ENCODE measurements at places on chromosomes 5 and 9. TPM values are rescaled to one million over a fixed set of nuclear protein-coding genes. Genes with fewer than 3 reads are reported as not detected.

CENPK gene
- 35.5 TPM for total RNA-seq

C1QTNF3 gene
- not detected for total RNA-seq

LCN9 gene
- not detected for total RNA-seq

NFIB gene
- 9.9 TPM for total RNA-seq

EPB41L4B gene
- total RNA-seq, result 9.5 TPM

LHX6 gene
- total RNA-seq, result 0.24 TPM

RMI1 gene
- 10.2 TPM for total RNA-seq

PCDHGA9 gene
- total RNA-seq, result not detected

CLIC3 gene
- 1.7 TPM for total RNA-seq

FOXI1 gene
- total RNA-seq, result not detected

SLC46A2 gene
- not detected for total RNA-seq

MORN5 gene
- not detected for total RNA-seq

PLPPR1 gene
- total RNA-seq, result not detected

PTGES gene
- total RNA-seq, result 92.3 TPM

GCNT1 gene
- 1.7 TPM for total RNA-seq

DBH gene
- total RNA-seq, result not detected

SVEP1 gene
- total RNA-seq, result 1.4 TPM

SLC24A2 gene
- not detected for total RNA-seq

PCDHB12 gene
- total RNA-seq, result not detected

SPINK4 gene
- total RNA-seq, result not detected

TTC16 gene
- total RNA-seq, result 0.02 TPM

JADE2 gene
- 25.6 TPM for total RNA-seq
